ENCODE measurements at places on chromosomes 7 and 10.

DNA sequence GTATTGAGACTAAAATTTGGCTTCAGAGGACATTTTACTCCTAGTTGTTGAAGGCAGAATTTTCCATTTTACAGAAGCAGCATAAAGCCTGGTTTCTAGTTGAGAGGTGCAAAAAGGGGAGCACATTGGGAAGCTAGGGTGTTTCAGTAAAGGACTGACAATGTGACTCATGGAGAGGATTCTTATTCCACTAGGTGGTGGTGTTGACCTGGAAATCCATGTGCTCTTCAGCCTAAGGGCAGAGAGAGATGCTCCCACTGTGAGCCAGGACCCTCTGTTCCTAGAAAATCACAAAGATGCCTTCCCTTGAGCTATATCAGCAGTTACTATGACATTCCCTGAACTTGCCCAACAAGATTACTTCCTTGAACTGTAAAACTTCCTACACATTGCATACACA lies 687.8 kb downstream of the IPMK start:
- DNase-seq: no peak

DNA sequence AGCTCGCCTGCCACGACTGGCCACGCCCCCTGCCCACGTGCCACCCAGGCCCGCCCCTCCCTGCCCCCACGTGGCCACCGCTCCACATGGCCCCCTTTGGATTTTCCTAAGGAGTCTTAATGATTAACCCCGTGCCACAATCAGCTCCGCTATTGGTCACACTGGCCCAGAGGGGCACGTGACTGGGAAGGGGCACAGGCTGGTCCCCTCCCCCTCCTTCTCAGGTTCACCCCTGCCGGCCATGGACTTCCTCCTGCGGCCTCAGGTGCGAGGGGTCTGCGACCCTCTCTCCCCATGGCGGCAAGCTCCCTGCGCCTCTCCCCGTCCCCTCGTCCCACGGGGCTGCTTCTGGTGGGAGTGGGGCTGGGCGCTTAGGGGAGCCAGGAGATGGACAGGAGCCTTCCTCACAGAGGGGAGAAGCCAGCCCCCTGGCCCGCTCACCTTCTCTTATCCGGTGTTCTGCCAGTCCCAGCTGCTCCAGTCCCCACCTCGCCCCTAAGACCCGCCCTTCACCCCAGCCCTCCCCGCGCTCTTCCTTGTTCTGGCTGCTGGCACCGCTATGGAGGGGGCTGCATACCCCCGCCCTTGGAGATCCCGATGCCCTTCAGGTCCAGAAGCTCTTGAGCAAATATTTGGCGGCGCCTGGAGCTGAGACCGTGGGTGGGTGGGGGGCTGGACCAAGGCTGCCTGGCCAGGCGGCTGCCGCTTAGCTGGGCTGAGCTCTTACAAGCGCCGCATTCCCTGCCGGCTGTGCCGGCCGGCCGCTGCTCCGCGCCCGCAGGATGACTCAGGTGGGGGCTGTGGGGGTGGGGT lies 3.2 kb downstream of the SLC4A2 start:
- peak; percentile 83 for DNase-seq

GRCh38 chr7:29480451-29480850 lies 83.2 kb upstream of the PRR15 start:
- no peak for DNase-seq

DNA sequence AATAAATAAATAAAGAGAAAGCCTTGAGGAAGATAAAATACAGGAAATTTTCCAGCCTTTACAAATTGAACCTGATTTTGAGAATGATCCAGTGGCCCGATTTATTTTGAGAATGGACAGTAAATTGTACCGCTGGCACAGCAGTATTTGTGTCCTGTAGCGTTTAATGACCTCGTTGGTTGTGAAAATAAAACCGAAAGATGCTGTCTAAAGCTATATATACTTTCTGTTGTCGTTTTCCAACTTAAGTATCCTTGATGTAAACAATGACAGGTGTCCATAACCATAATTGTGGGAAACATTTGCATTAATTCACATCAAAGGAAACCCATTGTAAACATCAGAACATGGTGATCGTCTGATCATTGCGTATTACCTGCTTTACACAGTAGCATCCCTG lies 38.8 kb downstream of the TBXAS1 start:
- no peak for DNase-seq

GRCh38 chr7:143292876-143293275 lies 4.7 kb downstream of the CASP2 start:
- no peak for DNase-seq

DNA sequence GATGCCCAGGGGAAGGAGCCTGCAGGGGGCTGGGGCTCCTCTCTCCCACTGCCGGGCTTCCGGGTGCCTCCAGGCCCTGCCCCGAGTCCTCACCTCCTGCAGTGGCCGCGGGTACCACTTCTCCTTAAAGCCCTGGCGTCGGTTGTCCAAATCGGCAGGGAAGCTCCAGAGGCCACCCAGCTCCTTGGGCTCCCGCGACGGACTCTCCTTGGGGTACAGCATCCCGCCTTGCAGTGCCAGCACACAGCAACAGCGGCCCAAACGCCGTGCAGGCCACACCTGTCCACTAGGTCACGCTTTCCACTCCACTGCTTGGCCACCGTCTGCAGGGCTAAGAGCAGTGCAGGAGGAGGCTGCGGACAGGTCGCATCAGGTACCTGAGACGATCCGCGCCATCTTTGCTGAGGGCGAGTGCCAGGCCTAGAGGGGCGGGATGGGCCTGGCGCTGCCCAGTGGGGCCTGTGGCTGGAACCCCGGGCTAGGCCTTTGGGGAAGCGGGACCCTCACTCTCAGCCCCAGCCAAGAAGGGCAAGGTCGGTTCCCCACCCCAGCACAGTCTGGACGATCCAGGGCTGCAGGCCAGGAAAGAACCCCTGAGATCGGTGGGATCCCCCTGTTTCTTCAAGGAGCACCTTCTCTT lies 47.7 kb upstream of the ZNF479 start:
- DNase-seq: no peak

DNA sequence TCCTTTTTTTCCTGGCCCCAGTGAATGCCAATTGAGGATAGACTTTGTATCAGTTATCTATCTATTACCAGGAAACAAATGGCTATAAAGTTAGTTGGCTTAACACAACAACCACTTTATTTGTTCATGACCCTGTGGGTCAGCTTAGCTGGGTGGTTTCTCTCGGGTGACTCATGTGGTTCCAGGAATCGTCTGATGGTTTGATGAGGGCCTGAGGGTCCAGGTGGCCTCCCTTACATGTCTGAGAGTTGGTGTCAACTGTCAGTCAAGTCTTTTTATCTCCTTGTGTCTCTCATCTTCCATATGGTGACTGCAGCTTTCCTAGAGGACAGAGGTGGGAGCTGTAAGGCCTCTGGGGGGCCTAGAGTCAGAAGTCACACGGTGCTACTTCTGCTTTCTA lies 15.3 kb upstream of the MAPK8 start:
- DNase-seq: no peak

DNA sequence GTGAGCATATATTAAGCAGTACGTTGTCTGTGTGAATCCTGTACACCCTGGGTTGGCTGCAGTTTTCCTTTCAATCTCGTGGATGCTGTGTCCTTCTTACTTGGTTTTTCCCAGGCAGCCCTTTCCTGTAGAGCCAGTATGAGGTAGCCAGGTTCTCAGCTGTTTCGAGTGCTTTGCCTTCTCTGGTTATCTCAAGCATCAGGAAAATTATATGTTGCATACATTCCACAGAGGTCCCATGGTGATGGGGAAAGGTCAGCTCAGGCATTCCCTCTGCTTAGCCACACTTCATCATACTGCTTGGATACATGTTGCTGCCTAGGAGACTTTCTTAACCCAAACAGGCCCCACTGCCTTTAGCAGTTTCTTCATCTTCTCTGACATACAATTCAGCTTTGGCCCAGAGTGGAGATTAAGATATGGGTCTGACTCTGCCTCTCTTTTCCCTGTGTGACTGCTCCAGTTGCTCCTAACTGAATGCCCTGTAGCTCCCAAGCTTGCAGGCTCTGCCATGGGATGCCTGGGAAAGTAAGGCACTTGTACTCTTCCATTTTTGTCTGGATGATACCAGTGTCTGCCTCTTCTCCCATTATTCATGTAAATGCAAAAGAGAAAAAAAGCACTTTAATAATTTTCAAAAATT lies 11.3 kb downstream of the GNAI1 start:
- no peak for DNase-seq

DNA sequence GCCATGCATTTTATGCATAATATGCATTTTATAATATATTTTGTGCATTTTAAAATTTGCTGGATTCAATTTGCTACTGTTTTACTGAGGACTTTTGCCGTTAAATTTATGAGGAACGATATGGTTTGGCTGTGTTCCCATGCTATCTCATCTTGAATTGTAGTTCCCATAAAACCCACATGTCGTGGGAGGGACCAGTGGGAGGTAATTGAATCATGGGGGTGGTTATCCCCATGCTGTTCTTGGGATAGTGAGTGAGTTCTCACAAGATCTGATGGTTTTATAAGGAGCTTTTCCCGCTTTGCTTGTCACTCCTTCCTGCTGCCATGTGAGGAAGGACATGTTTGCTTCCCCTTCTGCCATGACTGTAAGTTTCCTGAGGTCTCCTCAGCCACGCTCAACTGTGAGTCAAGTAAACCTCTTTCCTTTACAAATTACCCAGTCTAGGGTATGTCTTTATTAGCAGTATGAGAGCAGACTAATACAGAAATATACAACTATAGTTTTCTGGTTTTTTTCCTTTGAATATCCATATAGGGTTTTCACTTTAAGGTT lies 201.4 kb upstream of the SH2B2 start:
- DNase-seq: no peak

GRCh38 chr7:70673778-70674570 lies 458.0 kb upstream of the GALNT17 start:
- DNase-seq: no peak

DNA sequence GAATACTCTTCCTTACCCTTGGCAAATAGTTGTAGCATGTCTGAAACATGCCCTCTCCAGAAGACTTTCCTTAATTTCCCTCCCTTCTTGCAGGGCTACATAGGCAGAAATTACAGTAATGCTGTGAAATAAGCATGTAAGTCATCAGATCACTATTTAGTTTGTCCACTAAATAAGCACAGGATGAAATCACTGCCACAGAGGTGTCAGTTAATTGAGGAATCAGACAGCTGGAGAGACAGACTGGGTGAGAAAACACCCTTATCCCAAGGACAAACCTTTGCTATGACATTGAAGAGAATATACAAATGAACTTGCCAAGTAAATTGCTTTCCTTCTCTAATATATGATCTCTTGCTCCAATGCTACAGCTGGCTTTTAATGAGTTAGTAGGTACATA lies 129.3 kb downstream of the CHRM2 start:
- no peak for DNase-seq

GRCh38 chr7:27435461-27435860 lies 192.9 kb downstream of the EVX1 start:
- no peak for DNase-seq

- DNase-seq: no peak
Measured at GRCh38 chr7:14158111-14158510, 168.6 kb upstream of the ETV1 start.

DNA sequence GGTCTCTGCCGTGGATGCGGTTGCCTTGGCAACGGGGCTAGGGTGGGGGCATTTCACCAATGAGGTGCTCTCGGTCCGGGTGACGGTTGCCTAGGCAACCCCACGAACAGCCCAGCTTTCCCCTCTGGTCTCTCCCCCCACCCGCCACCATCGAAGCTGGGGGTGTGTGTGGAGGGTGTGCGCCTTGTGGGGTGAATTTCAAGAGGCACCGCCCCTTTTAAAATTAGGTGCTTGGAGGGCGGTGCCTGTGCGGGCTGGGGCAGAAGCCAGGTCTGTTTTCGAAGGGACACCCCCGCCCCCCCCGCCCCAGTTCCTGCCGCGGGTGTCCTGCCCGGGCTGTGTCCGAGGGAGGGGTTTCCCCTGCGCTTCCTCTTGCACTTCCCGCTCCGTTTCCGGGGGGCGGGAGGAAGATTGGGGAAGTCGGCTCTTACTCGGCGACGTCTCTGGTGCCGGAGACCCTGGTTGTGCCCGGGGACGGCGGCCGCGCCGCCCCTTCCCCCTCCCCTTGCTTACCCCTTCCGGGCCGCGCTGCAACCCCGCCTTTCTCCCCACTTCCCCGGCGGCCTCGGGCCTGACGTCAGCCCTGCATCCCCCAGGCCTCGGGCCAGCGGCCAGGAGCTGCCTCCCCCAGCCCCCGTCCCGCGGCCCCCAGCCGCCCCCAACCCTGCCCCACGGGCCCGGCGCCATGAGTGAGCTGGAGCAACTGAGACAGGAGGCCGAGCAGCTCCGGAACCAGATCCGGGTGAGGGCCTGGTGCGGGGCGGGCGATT lies 2.2 kb downstream of the GNB2 start:
- DNase-seq: peak; percentile 71

DNA sequence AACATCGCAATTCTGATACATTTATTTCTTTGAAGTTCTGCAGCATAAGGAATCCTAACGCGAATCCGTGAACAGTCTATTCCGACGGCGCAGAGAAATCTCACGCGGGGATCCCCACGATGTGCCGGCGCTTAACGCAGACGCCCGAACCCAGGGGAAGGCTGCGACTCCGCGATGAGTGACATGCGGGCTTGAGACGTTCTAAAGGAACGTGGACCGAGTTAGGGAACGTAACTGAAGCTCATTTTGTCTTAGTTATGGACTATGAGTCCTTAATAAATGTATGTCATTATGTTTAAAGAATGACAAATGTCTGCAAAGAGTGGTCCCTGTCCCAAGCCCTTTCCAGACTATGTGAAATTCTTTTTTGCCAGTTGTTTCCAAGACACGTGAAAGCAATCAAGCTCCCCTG lies 995 bp upstream of the PARD3 start:
- DNase-seq: no peak

GRCh38 chr7:6526997-6527378 lies 24.3 kb downstream of the GRID2IP start:
- no peak for DNase-seq

GRCh38 chr7:106065575-106066500 lies 46.3 kb downstream of the SYPL1 start:
- no peak for DNase-seq

All from 8988T (cell line).